ENCODE measurements at places on chromosomes 12 and 14.

DNA sequence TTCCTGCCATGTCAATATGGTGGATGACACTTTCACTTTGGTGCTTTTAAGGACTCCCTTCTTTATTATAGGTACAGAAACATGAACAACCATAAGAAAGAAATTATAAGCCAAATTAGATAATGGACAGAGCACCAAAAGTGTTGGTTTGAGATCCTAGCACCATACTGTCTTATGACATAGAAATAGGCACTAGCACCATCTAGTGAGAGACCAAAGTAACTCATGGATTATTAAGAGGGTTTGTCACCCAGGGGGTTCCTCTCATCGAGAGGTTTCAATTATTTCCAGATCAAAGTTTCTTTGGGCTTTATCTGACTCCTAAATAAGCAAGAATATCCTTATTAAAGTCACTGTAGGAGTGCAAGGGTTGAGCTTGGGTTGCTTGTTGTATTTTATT is 153.0 kb upstream of the DIO2 start:
- no peak for DNase-seq

DNA sequence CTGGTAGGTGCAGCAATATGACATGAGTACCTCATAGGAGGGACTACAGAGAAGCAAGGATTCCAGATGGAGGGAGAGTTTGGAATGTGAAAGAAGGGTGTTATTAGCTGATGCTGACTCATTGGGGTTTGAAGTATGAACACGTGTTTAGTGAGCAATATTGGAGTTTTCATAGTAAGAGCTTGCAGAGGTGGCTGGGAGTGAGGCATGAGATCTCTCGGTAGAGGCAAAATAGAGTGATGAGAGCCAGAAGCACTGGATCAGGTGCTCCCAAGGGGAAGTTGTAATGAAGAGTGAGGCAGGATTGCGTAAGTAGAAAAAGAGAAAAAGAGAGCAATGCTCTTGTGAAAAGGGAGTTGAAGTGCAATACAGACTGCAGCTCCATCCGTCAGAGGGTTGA is 42.1 kb downstream of the MGST1 start:
- no peak for DNase-seq

DNA sequence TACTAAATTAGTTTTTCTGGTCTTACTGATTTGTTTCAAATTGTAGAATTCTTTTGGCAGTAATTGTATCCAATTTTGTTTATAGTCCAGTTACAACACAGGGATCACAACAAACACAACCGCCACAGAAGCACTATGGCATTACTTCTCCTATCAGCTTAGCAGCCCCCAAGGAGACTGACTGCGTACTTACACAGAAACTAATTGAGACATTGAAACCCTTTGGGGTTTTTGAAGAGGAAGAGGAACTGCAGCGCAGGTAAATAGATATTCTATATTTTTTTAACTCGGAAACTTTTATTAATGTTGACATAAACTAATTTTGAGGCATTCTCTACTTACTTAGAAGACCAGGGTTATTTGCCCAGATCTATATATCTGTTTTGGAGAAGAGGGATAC is 17.8 kb downstream of the PAPOLA start:
- DNase-seq: no peak

GRCh38 chr14:99272899-99273765 is 1.1 kb upstream of the BCL11B start:
- no peak for DNase-seq

- DNase-seq: no peak
Measured at GRCh38 chr14:65038966-65039365, 52.3 kb downstream of the FNTB start.

DNA sequence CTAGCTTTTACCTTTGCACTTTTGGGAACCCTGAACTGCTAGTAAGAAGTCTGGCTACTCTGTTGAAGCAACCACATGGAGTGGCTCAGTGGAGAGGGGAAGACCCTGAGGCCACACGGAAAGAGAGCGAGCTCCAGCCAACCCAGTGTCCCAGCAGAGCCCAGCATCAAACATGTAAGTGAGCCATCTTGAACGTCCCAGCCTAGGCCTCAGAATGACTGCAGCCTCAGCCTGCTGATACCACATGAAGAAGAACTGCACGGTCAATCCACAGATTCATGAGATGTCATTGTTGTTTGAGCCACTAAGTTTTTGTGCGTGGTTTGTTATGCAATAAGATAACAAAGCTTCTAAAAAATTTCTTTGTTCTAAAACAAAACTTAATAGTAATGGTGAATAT is 40.2 kb downstream of the TFCP2 start:
- DNase-seq: no peak

Measured in T-helper 2 cell (primary cell).